Fibroblast of lung (primary cell): ENCODE measurements at places on chromosomes 12 and 14. TPM values are rescaled to one million over a fixed set of nuclear protein-coding genes. Genes with fewer than 3 reads are reported as not detected.

Gene NEK9
- total RNA-seq: 81.3 and 91.7 TPM in 2 replicates

Gene PLXNC1
- total RNA-seq: 49.6 and 86.9 TPM in 2 replicates

Gene TRIM9
- 0.50 and 0.51 TPM in 2 replicates for total RNA-seq

Gene KRT7
- total RNA-seq: 3.1 and 3.5 TPM in 2 replicates

Gene TPCN1
- 10.8 and 17.2 TPM in 2 replicates for total RNA-seq

Gene RHEBL1
- total RNA-seq: 0.33 and 0.51 TPM in 2 replicates

Gene TAS2R46
- 1.5 and 2.0 TPM in 2 replicates for total RNA-seq

Gene ATP5MC2
- 148 and 169 TPM in 2 replicates for total RNA-seq

Gene GNB3
- 1.3 and 1.7 TPM in 2 replicates for total RNA-seq

Gene TAS2R30
- 2.6 and 4.0 TPM in 2 replicates for total RNA-seq

Gene KRT82
- total RNA-seq: not detected in 2 replicates

Gene MYF5
- not detected in 2 replicates for total RNA-seq

Gene PIWIL1
- not detected in 2 replicates for total RNA-seq

Gene CIDEB
- 0.33 and 0.51 TPM in 2 replicates for total RNA-seq

Gene C14orf180
- total RNA-seq: not detected in 2 replicates

Gene KRT74
- total RNA-seq: not detected in 2 replicates

Gene SERPINA3
- total RNA-seq: 0.50 and 7.2 TPM in 2 replicates

Gene HSPB8
- total RNA-seq: 21.3 and 23.8 TPM in 2 replicates

Gene LPAR5
- not detected in 2 replicates for total RNA-seq

Gene TNFAIP2
- total RNA-seq: 102 and 139 TPM in 2 replicates

Gene C12orf50
- total RNA-seq: under 0.01 TPM in 1 of 2 replicates, not detected in the other

Gene PIANP
- total RNA-seq: under 0.01 and 0.17 TPM in 2 replicates

Gene KRT79
- total RNA-seq: not detected in 2 replicates

Gene NRIP2
- total RNA-seq: under 0.01 and 0.17 TPM in 2 replicates

Gene MLEC
- 90.1 and 120 TPM in 2 replicates for total RNA-seq

Gene GPD1
- total RNA-seq: under 0.01 TPM in 1 of 2 replicates, not detected in the other

Gene HOXC4
- 0.17 and 0.26 TPM in 2 replicates for total RNA-seq

Gene AMDHD1
- total RNA-seq: under 0.01 and 0.33 TPM in 2 replicates

Gene LRIG3
- total RNA-seq: 65.7 and 118 TPM in 2 replicates

Gene KRT6C
- total RNA-seq: not detected in 2 replicates

Gene CLEC12A
- not detected in 2 replicates for total RNA-seq

Gene FBXW8
- 10.8 and 11.7 TPM in 2 replicates for total RNA-seq

Gene ALX1
- total RNA-seq: not detected in 2 replicates

Gene RGS6
- total RNA-seq: not detected in 2 replicates

Gene PLBD2
- 28.2 and 35.5 TPM in 2 replicates for total RNA-seq

Gene SLC2A14
- under 0.01 and 0.17 TPM in 2 replicates for total RNA-seq

Gene ABHD12B
- total RNA-seq: under 0.01 TPM in 2 replicates

Gene AQP2
- not detected in 2 replicates for total RNA-seq

Gene SIX1
- total RNA-seq: 1.8 and 8.3 TPM in 2 replicates

Gene RDH12
- not detected in 2 replicates for total RNA-seq

Gene BIN2
- total RNA-seq: not detected in 2 replicates

Gene TPH2
- total RNA-seq: not detected in 2 replicates

Gene NOXRED1
- total RNA-seq: 0.26 and 0.83 TPM in 2 replicates

Gene NEUROD4
- not detected in 2 replicates for total RNA-seq

Gene C3AR1
- 0.17 TPM in 1 of 2 replicates, not detected in the other for total RNA-seq
